NCI-H2107 (cell line): ENCODE measurements at places on chromosomes 16 and 17.

GRCh38 chr17:28498652-28499363 is 7.3 kb upstream of the FOXN1 start:
- no peak for DNase-seq

GRCh38 chr17:78448356-78448993 is 70.0 kb downstream of the PGS1 start:
- no peak for DNase-seq

DNA sequence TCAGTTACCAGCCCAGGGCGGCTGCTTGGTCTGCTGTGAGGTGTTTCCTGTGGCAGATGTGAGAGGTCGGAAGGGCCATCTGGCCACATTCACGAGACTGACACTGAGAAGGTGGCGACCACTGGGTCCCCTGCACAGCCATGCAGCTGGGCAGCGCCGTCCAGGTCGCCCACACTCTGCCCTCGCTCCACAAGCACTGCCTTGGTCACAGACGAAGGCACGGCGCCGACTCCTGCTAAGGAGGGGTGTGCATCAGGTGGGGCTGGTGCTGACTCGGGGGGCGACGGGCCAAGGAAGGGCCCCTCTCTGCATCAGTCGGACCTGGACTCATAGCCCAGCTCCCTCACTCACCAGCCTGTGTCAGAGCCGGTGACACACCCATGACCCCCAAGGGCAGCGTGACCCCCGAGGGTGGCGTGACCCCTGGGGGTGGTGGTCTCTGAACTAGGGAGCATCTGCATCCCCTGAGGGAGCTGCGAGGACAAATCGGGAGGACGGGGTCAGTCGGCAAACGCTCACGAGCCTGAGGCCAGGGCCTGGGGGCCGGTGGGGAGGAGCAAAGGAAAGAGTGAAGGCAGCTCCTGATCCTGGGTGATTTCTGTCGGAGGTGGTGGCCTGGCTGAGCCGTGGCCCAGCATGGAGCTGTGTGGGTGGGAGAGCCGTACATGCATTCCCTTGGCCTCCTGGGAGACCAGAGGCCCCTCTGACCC is 30.4 kb downstream of the NME3 start:
- no peak for DNase-seq

DNA sequence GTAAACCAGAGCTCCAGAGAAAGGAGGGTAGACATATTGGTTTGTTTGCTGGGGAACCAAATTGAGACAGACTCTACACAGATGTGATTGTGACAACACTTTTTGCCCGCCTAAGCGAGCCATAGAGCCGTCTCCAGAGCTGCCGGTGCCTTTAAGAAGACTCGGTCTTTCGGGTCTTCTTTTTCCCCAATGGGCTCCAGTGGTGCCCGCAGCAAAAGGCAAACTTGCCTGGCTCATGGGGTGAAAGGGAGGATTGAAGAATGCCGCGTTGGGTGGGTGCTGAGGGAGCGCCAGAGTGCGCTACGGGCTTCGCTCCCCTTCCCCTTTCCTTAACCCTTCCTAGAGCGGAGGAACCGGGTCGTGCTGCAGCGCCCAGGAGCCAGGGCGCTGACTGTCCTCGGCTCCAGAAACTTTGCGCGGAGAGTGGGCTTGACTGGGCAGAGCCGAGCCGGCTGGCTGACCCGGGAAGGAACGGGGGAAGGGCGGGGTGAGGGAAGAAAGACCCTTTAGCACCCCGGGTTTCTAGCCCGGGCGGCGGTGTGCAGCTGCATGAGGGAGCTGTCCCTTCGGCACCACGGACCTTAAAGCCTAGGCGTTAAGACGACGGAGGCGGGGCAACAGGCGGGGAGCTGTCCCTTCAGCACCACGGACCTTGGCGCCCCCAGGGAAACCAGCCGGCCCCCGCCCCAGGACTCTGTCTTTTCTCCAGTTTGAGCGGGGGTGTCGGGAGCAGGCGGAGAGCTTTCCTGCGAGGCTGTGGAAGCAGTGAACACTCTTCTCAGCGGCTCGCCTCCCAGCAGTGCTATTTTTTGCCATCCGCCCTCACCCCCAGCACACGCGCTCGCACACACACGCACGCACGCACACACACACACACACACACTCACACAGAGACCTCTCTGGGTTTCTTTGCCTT is at the start of gene CACNG3:
CACNG3 (plus strand) TSS at position 880 of the 916 bp plus-strand sequence. CDS start 420 bp downstream, outside the sequence.
- no peak for DNase-seq

- peak; percentile 61 for DNase-seq
Observed at GRCh38 chr16:48156790-48157209, 1.0 kb upstream of the ABCC12 start.

DNA sequence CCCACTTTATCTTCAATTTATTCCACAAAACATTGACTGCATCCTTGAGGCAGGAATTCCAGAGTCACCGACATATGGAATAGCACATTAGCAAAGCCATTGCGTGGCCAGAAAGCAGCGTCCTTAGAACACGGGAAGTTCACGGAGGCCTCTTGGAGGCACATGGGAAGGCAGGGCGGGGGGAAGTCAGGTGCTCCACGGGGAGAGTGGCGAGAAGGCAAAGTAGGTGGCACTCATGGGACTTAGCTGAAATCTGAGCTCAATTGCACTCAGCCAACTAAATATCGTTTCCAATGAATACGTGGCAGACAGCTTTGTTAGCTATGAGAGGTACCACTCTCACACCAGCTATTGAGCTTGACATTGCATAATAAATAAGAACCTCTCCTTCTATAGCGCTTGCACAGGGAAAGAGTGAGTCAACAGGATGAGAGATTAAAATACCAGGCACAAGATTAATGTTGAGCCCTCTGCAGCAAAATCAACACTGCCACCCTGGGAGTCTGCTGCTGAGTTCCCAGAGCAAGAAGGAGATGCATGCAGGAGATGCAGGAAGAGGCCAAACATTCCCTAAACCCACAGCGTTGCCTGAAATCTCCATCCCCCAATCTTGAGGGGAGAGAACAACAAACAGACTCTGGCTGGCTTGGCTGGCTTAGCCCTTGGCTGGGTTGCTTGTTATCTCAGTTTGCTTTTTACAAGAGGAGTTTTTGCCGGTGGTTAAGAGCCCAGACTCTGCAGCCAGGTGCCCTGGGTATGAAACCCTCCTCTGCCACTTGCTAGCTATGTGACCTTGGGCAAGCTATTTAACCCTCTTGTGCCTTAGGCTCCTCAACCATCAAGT is 28.8 kb downstream of the ABCC12 start:
- DNase-seq = peak; percentile 76

- DNase-seq = no peak
Observed at GRCh38 chr17:72004611-72005331, 116.0 kb upstream of the SOX9 start.

- peak; percentile 94 for DNase-seq
Observed at GRCh38 chr17:34361478-34362061, 1.5 kb downstream of the CCL1 start.

GRCh38 chr17:2107506-2107905 is 52.6 kb downstream of the HIC1 start:
- no peak for DNase-seq

- DNase-seq = no peak
Observed at GRCh38 chr17:51472670-51473205, 212.4 kb downstream of the UTP18 start.

- DNase-seq = no peak
Observed at GRCh38 chr17:79622776-79623175, 11.9 kb upstream of the RBFOX3 start.

- no peak for DNase-seq
Observed at GRCh38 chr17:43416998-43417890, 18.5 kb downstream of the ARL4D start.

GRCh38 chr16:64428463-64429113 is 693.3 kb downstream of the CDH11 start:
- DNase-seq = no peak

DNA sequence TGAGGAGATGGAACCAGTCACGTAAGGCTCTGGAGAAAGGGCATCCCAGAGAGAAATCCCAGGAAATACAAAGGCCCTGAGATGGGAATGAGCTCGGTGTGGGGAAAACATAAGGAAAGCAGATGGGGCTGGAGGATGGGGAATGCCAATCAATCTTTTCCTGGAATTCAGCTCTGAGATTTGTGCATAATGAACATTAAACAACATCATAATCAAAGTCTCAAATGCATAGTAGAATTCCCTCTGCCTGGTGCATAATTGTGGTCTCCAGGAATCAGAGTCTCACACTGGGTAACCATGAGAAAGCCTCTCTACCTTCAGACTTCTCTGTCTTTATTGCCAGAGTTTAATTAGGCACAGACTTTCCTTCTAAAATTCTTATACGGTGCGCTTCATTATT is 30.8 kb downstream of the OTOA start:
- no peak for DNase-seq

DNA sequence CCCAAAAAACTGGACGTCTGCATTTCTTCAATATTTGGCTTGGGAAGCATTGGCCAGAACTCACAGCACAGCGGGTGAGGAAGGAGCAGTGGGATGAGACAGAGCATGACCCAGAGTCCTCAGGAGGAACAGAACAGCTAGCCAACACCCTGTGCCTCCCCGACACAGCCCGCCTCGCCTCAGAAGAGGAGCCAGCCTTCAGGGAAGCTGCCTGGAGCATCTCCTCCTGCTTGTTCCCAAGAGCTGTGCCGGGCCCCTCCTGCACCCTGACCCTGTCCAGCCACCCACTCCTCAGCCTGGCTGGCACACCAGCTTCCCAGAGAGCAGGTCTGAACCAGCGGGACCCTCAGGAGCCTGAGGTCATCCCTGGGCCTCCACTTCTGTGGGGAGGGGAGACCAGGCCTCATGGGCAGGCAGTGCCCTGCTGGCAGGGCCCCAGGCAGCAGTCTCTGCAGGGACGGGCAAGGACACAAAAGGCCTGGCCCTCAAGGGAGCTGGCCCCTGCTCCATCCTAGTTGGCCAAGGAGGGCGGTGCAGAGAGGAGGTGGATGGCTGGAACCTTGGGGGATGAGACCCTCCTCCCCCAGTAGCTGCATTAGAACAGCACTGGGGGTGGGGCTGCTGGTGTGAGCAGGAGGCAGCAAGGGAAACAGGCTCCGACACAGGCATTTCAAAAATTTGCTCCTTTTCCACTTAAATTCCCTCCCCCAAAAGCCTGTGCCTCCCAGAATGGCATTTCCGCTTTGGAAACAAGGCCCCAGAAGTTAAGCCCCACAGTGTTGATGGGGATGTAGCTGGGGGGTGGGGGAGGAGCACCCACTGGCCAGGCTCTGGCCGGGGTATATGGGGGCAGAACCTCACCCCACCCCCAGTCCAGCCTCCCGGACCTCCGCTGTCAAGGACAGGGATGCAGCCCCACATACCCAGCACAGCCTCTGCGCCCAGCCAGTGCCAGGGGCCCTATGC is 1.8 kb upstream of the BCAR1 start:
- no peak for DNase-seq

GRCh38 chr16:5944971-5945370 is 847.4 kb upstream of the EEF2KMT start:
- no peak for DNase-seq

DNA sequence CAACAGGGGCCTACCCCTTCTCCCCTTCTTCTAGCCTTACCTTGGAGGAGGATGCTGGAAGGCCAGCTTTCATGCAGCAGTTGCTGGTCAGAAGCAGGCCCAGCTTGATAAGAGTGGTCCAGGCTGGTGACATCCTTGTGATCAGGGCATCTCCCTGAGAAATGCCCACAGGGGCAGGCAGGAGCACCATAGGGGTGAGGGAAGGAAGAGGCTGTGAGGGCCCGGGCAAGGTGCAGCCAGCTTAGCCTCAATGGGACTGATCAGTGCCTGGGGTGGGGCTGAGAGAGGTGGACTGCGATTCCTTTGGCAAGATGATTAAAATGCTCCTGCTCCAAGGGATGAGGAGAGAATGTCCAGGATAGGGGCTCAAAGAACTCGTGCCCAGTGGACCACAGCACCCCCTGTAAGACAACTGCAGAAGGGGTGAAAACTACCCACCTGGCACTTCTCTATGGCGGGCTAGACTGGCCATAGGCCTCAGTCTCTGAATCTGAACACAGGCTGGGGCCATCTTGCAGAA is 9.5 kb upstream of the GALK1 start:
- no peak for DNase-seq
